ENCODE measurements at places on chromosomes 16 and 17.

GRCh38 chr17:64653325-64653984, 8.7 kb downstream of the SMURF2 start:
- no peak for DNase-seq

DNA sequence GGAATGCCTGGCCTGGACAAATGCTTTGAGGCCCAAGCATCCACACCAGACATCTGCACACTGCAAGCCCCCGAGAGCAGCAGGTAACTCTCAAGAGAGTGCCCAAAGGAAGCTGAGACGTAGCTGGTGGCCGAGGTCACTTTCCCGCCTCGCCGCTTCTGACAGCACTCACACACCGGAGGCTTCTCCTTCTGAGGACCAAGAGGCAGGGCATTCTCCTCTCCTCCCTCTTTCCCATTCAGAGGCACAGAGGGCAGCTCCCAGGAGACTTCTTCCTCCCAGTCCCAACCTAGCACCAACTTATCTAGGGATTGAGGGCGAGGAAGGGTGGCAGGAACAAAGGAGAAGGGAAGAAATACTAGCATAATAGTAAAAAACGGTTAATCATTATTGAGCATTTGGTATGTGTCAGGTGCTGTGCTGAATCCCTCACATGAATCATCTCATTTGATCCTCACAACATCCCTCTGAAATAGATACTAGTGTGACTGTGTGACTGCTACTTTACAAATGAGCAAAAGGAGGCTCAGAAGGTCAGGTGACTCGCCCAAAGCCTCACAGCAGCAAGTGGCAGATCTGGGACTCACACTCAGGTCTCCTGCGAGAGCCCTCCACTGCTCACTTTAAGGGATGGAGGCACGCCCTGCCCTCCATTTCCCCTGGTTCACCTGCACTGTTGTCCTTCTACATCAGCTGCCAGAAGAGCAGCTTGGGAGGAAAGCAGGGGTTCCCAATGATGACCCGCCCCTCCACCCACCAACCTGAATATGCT, 41.8 kb downstream of the MYO18A start:
- no peak for DNase-seq

- DNase-seq, result peak; percentile 55
Observed at GRCh38 chr16:10740000-10740844, 3.4 kb upstream of the NUBP1 start.

DNA sequence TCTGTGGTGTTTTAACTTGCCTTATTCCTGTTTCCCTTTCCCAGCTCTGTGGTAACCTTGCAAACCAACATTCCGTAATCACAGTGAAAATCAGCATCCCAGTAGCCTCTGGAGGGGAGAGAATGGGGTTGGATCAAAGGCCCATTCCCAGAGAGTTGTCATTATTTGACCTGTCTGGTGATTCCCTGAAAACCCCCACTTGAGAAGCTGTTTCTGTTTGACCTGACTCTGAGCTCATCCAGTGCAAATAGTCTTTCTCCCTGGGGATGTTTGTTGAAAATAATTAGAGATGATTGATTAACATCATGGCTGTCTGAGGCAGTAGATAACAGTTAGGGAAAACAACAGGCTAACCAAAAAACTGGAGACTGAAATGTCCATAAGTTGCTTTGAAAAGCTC, 3.0 kb downstream of the CACNG1 start:
- DNase-seq, result no peak

DNA sequence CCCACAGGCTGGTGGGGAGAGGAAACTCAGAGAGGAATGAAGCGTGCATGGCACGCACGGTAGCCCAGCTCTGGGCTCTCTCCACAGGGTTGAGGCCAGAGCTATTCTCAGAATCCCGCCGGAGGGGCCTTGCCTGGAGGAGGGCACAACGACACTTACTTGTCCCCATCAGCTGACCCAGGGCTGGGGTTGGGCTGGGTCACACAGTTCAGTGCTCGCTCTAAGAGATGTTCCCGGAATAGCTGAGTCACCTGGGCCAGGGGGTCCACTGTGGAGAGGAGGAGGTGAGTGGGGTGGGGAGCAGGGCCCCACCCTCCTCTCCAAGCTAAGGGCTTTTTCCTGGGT, 21.8 kb downstream of the SREBF1 start:
- no peak for DNase-seq

- DNase-seq, result no peak
Observed at GRCh38 chr16:50261707-50262235, 4.6 kb upstream of the ADCY7 start.

- no peak for DNase-seq
Observed at GRCh38 chr16:71618429-71618828, 7.6 kb upstream of the MARVELD3 start.

DNA sequence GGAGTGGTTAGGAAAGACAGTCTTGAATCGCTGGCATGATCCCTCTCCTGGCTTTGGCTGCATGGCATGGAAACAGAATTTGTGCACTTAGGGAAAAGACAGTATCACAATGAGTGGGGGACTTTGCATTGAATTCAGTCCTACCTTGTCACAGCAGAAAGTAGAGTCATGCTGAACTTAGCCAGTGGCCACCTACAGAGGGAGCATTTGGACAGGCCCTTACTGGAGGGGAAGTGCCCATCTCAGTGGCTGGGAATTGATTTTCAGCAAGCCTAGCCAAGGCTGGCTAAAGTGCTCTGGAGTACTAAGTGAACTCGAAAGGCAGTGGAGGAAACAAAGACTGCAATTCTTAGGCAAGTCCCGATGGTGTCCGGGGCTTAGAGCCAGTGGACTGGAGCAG, 364.3 kb upstream of the TOM1L1 start:
- DNase-seq, result no peak

- no peak for DNase-seq
Observed at GRCh38 chr17:72369366-72369765, 248.5 kb downstream of the SOX9 start.

- no peak for DNase-seq
Observed at GRCh38 chr17:80358861-80359260, 56.1 kb upstream of the ENDOV start.

GRCh38 chr17:2689411-2690164, 22.0 kb downstream of the CLUH start:
- DNase-seq, result peak; percentile 59

DNA sequence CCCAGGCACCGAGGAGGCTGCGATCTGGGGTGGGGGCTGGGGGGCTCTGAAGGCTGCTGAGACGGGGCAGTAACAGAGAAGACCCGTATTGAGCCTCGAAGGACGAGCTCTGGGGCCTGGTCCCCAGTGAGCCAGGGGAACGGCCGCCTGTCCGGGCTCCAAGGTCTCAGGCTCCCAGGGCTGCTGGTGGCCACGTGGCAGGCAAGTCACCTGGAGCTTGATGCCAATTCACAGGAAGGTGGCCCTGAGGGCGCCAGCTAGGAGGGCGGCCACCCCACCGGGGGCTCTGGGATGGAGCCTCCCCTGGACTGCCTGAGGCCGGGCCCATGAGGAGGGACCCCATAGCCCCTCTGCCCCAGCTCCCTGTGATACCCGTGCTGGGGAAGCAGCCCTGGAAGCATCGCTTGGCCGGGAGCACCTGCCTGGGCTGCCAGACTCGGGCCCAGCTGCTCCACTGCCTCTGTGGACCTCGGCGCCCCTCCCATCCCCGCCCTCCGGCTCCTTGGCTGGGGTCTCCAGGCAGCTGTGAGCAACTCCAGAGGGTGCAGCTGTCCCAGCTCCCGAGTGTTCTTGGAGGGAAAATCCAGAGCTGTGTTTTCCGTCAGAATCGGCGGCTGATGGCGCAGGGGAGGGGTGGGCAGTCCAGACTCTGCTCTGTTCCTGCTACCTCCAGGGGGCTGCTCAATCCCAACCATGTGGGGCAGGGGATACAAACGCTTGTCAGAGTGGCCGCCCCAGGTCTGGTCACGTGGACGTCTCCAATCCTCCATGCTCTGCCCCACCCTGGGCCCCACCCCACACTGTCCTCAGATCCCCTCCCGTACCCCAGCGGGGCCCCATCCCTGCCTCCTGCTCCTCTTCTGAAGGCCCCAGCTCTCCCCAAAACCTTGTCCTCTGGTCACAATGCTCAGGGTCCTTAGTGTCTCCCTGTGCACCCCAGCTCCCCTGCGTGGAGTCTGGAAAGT, 67.2 kb upstream of the GNG13 start:
- no peak for DNase-seq

- no peak for DNase-seq
Observed at GRCh38 chr17:35765756-35766488, 5.2 kb downstream of the C17orf50 start.

DNA sequence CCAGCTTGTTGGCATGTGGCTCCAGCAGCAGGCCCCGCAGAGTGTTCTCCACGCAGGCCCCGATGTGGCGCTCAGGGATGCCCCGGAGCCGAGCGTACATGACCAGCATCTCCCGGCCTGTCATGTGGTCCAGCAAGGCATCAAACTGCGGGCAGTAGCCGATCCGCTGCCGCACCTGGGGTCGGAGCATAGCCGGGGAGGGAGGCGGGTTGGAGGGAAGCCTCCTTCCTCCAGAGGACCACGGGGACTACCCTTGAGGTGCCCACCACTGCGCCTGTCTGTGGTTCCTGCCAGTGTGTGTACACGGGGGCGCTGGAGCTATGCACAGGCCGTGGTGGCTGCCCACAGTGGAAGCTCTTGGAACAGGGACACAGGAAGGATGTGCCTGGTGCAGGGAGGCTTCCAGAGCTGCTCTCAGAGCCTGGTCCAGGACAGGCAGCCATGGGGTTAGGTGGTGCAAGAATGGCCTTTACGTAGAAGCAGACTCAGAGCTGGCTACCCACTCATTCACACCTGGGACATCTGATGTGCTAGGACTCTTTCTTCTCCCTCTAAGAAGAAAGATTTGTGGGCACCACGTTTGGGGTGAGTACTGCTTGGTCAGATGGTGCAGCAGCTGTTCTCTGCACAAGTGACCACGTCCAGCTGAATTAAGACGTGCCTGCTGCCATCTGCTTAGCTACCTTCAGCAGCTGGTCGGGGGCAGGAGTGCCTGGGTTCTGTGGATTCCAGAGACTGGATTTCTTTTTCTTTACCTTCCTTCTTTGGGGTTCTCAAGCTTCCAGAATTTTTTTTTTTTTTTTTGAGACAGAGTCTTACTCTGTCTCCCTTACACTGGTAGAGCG, 11.3 kb upstream of the RNPS1 start:
- DNase-seq, result no peak

DNA sequence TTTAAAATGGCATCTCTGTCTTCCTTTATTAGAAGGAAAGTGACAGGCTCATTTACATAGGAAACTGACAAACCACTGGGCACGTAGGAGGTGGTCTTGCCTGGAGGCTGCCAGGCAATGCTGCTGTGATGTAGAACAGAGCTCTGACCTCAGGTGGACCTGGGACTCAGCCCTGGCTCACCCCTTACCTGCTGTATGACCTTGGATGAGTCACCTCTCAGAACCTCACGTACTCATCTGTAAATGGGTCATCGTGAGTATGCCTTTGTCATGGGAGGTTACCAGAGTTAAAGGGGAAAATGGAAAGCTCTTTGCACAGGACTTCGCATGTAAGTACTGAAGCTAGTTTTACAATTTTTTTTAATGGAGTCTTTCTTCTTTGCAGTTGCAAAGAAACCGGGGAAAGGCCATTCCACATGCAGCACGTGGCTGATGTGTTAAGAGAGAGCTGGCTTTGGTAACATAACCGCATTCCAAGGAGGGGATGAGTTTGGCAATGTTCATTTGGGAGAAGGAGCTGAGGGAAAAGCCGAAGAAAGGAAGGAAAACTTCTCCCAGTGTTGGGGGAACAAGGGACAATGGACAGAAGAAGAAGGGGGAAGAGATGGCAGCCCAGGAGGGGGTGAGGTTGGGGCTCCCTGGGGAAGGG, 37.4 kb upstream of the LONP2 start:
- DNase-seq, result no peak

GRCh38 chr17:41724476-41725050, 9.9 kb downstream of the HAP1 start:
- no peak for DNase-seq

DNA sequence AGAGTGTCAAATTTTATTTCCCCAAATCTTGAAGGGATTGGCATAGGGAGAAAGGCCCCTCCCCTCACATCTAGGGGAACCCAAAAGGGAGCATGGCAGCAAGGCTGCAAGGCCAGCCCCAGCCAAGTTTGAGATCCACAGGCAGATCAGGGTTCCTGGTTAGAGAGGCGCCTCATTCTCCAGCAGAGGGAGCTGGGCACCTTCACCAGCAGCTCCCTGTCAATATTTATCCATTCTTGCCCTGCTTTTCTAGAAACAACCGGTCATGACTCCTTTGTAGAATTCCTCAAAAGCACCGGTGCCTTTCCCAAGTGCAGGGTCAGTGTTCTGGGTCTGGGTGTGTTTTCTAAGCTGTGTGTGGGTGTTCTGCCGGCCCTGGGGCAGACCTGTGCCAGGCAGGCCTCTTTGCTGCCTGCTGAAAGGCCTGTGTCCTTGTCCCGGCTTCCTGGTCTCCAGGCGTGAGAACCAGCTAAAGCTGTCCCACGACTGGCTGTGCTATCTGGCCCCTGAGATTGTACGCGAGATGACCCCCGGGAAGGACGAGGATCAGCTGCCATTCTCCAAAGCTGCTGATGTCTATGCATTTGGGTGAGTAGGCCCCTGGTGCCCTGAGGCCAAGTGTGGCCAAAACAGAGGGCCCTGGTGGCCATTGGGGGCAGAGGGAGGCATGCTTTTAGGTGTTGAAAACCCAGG, 21.2 kb upstream of the LGALS9 start:
- no peak for DNase-seq

DNA sequence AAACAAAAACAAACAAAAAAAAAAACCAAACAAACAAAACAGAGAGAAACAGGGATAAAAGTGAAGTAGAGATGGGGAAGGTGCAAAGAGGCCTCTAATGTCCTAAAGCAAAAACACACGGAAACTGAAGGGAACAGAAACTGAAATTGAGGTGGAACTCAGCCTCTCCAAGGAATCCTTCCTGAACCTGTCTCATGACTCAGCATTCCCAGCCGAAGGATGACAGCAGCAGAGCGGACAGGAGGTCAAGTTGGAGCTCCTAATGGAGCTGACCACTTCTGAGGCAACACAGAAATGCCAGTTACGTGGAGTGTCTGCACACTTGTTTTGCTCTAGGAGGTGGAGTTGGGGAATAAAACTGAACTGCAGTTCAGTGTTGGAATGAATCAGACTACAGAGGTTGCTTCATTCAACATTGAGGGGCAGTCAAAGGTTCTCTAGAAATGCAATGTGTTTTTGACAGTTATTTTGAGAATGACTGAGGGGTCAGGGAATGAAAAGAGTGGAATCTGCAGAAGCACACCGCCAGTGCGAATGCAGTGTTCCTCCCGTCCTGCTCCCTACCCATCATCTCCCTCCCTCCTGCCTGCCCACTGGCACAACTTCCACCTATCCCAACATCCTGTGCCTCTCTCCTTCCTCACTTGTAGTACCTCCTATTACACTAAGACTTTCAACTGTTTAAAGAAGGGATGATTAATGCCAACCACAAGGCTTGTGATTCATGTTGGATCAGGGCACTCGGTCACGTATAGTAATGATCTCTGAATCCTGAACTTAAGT, 6.3 kb downstream of the UBE2O start:
- DNase-seq, result no peak

GRCh38 chr16:86509759-86510464, 415 bp upstream of the FOXF1 start:
- no peak for DNase-seq

- DNase-seq, result no peak
Observed at GRCh38 chr16:85606904-85607303, 6.2 kb upstream of the GSE1 start.

GRCh38 chr16:65176603-65177002, 54.7 kb upstream of the CDH11 start:
- DNase-seq, result no peak
